ENCODE measurements at places on chromosomes 1 and 21. TPM values are rescaled to one million over a fixed set of nuclear protein-coding genes. Genes with fewer than 3 reads are reported as not detected.

- H3K4me1 ChIP-seq, result peaks cover 22% of the 10 kb centered on the region
- H3K36me3 ChIP-seq, result no peaks in the 10 kb centered on the region
- H3K27ac ChIP-seq, result no peak overlapping the region
- DNase-seq, result no peak
- no peaks in the 10 kb centered on the region for H3K27me3 ChIP-seq
These were observed 50.5 kb downstream of the CD2 start for GRCh38 chr1:116804736-116805135.

GRCh38 chr1:87334351-87335174 is 5.9 kb downstream of the LMO4 start:
- H3K27me3 ChIP-seq, result no peaks in the 10 kb centered on the region
- peak overlapping the region; percentile 10 for H3K27ac ChIP-seq
- no peak for DNase-seq
- peaks cover 15% of the 10 kb centered on the region for H3K4me1 ChIP-seq

GRCh38 chr1:212438831-212439237 is 6.1 kb downstream of the NENF start:
- peaks cover 5% of the 10 kb centered on the region for H3K4me1 ChIP-seq
- H3K4me3 ChIP-seq, result no peak overlapping the region
- no peak for DNase-seq
- no peaks in the 10 kb centered on the region for H3K27me3 ChIP-seq
- no peak overlapping the region for H3K27ac ChIP-seq

GRCh38 chr1:203624341-203624712 is 2.3 kb upstream of the ATP2B4 start:
- DNase-seq, result no peak
- H3K27me3 ChIP-seq, result no peaks in the 10 kb centered on the region
- no peaks in the 10 kb centered on the region for H3K36me3 ChIP-seq
- peaks cover 13% of the 10 kb centered on the region for H3K4me1 ChIP-seq
- H3K27ac ChIP-seq, result no peak overlapping the region

TRIM67 gene
- 0.05 TPM for polyA plus RNA-seq
